AG08395 (cell line): ENCODE measurements at places on chromosomes 6 and 20.
A peak's percentile ranks its signal among the peaks of the same experiment; 100 is the strongest.

GRCh38 chr6:132567566-132567965, 2.6 kb upstream of the TAAR6 start:
- no peak for DNase-seq

DNA sequence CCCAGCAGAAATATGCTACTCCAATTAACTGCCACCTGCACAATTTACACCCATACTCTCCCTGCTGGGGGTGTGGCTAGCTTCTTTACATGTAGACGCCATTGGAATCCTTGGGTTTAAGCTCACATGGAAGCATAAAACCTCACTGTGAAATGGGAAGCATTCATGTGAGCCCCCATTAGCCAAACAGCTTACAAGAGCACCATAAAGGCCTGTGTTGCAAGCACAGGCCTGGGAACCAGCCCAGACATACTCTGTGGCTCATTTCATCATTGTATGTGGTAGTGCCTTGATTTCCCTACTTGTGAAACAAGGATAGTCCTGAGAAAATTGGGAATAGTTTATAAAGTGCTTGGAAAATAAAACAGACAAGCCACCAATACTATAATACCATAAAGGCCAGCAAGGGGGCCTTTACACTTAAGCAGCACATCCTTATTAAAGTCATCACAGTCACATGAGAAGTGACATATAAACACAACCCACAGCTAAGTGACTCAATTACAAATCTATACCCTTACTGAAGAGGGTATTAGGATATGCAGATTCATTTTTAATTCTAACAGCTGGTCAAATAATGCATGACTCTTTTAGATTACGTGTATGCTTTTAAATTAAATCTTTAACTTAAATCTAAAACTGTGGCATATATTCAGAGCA, 6.8 kb downstream of the ADNP start:
- DNase-seq = no peak

DNA sequence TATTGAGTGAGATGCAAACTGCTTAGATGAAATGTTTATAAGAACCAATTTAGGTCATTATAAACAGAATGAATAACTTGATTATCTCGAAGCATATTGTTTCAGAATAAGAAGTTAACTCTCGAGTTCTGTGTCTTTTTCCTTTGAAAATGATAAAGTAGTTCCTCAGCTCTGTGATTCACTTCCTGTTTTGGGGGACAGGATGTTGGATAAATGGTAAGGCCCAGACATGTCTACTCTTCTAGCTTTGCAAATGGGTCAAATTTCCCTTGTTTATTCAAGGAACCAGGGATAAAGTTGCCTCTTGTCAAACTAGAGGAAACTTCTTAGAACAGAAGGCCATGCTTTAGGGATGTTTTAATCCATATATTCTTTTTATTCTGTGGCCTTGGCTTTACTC, 246.9 kb downstream of the SOX4 start:
- DNase-seq = no peak

GRCh38 chr6:14305624-14306023, 188.1 kb downstream of the CD83 start:
- DNase-seq = no peak

DNA sequence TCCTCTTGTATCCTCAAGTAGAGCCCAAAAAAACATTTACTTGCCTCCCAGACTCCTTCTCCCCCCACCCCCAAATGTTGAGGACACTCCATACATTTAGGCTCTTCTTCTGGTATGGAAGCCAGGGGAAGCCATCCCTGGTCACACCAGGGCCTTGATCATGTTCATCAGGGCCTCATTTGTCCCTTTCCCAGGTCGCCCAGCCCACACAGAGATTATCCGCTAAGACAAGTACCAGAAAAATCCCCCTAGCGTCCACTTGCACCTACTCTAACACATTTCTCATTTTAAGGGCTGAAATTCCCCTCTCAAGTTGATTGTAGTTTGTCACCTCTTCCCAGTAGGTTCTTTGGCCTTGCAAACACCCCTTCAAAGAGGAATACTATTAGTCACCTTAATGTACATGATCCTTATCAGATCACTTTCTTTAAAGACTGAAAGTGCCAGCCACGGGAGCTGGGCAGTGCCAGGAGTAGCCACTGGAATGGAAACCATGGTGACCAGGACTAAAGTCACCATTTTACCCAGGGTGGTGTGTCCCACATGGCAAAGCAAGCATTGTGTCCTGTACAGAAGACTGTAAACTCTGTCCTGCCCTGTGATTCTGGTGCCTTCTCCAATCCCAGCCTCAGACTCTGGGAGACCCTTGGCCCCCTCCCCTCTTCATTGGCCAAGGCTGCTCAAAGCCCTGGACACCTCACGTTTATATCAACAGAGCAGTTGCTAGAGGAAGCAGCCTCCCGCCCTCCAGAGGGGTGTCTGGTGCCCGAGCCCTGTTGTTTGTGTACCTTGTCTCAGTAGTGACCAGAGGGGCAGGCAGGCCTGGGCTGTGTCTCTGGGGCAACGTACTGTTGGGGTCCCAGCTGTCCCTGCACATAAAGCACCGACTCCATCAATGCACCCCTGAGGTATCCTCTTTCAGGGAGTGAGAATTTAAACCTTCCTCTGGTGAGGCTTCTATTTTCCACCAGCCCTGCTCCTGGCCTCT, 5.0 kb upstream of the APOBEC2 start:
- no peak for DNase-seq

DNA sequence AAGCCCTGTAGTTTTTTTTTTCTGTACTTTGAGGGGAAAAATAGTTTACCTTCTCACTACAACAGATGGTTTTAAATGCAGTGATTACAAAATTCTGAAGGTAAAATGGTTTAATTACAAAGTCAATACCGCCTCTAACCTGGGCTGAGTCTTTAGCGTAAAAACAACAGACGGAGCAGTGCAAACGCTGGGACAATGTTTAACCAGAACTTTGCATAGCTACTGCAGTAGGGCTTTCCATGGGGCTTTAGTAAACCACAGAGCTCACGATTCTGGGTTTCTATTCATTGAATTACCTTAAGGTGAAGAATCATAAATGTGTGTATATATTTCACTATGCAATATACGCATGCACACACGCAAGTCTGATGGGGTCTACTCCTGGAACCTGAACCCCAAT, 77.9 kb downstream of the RFX6 start:
- no peak for DNase-seq

- no peak for DNase-seq
These were observed 194.4 kb downstream of the FOXA2 start for GRCh38 chr20:22389836-22390542.

GRCh38 chr20:59933849-59934585, 580 bp upstream of the SYCP2 start:
- peak; percentile 87 for DNase-seq

DNA sequence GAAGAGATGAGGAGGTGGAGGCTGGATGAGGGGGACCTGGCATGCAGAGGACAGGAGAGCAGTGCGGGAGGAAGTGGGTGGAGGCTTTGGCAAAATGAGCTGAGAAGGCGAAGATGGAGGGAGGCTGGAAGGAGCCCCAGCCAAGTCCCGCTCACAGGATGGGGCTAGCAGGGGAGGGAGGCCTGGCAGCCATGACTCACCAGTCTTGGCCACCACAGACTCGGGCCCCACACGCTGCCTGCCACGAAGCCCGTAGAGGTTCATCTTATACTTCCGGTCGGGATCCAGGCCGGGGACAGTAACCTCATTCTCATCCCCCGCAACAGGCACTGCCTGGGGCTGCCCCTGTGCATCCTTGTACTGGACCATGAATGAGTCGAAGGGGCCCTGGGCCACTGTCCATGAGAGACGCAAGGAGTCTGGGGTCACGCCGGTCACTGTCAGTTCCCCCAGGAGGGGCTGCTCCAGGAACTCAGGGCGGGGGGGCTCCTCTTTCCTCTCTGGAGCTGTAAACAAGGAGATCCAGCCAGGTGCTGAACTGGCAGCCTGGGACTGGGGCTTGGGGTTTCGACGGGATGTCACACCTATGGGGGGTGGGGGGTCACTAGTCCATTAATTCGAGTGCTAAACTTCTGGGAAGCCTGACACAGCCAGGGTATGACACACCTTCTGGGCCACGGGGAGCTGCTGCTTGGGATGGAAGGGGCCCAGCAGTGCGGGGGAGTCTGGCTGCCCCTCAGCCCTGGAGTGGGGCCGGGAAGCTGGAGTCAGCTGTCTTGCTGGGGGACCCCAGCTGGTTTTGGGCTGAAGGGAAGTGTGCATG, 27.8 kb downstream of the TNXB start:
- peak; percentile 97 for DNase-seq

- no peak for DNase-seq
These were observed 17.0 kb downstream of the DEFB115 start for GRCh38 chr20:31274441-31274840.
